ENCODE measurements at places on chromosomes 6 and 20. TPM values are rescaled to one million over a fixed set of nuclear protein-coding genes. Genes with fewer than 3 reads are reported as not detected.
A peak's percentile ranks its signal among the peaks of the same experiment; 100 is the strongest.

Gene MOCS1
- total RNA-seq, result 5.9 TPM

Gene GSTA4
- 26.2 TPM for total RNA-seq

GRCh38 chr20:26209171-26209941 lies 512.7 kb upstream of the ZNF337 start:
- no peak for DNase-seq

GRCh38 chr20:1858871-1859270 lies 36.3 kb upstream of the SIRPA start:
- no peak for DNase-seq

GRCh38 chr20:25525867-25526266 lies 59.5 kb downstream of the NINL start:
- peak; percentile 98 for DNase-seq

DNA sequence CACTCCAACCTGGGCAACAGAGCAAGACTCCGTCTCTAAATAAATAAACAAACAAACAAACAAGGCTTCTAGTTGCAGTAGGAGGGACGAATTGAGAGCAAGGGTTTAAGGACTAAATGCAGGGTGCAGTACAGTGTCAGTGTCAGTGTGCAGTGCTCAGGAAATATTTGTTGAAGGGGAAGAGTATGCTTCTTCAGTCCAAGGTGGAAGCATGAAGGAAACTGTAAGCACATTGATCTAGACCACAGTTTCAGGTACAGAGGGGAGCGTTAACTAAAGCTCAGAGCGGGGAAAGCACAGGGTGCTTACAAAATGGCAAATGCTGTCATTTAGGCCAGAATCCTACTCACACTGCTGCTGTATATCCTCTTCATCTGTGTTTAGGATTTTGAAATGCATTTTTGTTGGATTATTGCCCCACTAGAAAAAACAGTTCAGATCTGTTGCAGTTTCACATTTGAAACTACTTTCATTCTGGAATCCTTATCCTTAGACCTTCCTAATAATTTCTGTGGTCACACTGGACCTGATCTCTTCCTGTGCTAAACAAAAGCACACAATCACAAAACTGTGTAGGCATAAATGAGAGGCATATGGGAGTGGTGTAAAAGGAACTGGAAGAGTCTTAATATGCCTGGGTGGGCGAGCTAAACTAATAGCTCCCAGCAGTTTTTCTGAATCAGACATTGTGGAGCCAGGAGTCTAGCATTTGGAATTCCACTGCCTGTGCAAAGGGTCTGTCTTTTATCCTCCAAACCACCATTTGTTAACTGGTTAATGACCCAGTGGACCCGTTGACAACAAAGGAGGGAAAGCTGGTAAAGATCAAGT lies 41.4 kb downstream of the CBFA2T2 start:
- DNase-seq, result peak; percentile 29

DNA sequence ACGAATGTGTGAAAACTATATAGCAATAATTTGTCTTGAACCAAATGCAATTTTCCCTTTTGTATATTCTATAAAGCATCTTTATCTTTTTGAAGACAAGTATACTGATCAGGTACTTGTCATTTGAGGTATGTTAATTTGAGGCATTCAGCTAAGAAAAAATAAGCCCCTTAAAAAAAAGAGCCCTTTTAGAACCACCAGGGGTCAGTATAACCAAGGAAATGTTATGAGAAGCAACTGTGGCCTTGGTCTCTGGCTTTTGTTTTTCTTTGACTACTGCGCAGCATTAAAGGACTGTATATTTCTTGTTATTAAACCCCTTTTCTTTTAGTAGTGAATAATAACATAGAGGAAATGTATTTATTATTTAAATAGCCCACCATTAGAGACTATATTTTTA lies 43.1 kb downstream of the CD109 start:
- DNase-seq, result peak; percentile 75

DNA sequence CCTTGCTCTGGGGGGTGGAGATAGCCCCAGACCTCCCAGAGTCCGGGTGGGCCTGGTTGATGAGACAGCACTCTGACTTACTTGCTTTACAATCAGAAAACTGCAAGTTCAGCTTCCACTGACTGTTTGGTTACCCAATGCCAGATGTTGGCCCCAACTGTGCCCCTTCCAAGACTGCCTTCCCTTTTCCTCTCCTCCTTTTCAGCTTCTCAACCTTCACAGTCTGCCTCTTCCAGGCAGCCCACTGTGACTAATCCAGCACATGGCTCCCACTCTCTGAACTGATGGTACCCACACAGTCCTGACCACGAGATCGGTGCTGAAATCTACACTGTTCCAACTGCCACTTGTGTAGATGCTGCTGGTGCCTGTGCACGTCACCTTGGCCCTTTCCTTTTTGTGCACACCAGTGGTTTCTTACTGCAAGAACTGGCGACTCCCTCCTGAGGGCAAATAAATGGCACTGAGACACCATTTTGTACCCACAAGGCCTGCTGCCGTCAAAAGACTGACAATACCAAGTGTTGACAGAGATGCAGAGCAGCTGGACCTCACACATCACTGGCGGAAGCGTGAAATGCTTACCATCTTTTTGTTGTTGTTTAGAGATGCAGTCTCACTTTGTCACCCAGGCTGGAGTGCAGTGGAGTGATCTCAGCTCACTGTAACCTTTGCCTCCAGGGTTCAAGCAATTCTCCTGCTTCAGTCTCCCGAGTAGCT lies 1.8 kb upstream of the ARFGAP1 start:
- no peak for DNase-seq

All from M059J (cell line).